ENCODE measurements at places on chromosomes 2 and 18.

DNA sequence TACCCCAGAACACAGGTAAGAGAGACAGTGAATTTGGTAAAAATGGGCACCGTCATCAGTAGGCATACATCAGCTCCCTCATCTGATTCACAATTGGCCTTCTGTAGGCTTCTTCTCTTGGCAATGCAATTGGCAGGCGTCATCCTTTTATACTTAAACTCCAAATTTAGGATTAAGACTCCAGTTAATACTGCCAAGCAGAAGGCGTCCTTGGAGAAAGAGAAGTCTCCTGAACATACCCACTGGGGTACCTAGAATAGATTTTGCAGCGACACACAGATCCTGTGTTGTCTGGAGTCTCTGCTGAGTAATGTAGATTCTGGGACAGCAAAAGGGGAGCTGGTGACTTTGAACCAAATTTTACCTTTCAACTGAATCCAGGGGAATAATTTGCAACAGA lies 592 bp upstream of the METAP1D start:
- DNase-seq = no peak

DNA sequence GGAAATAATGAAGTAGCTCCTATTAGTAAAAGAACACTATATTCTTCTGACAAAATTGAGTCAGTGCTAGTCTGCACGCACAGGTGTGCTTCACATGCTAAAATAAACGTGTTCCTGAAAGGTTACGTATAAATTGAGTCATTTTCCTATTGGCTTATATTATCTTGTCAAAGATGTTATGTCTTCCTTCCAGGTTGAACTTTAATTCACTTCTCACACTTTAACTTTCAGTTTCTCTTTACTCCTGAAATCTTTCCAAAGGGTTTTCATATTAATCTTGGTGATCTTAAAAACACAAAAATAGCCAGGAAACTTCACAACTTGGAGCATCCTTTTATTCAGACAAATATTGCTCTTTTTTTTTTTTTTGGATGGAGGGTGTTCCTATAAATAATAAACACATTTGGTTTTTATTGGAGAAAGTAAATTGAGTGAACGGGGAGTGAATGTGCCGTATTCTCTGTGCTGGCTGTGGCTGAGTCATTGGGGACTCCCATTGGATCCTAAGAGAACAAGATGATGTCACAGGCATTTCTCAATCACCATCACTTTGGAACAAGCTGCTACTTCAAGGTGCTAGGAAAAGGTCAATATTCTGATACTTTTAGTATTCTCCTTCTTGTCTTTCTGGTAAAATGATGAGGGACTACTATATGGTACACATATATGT lies 150.2 kb upstream of the SPATS2L start:
- no peak for DNase-seq

- no peak for DNase-seq
Measured at GRCh38 chr18:46134920-46135675, 30.9 kb downstream of the HAUS1 start.

GRCh38 chr2:237217995-237218616 lies 132.4 kb downstream of the COPS8 start:
- no peak for DNase-seq
